ENCODE measurements at places on chromosomes 16 and 17.

GRCh38 chr16:78034530-78034929 is 12.2 kb downstream of the CLEC3A start:
- DNase-seq = no peak

DNA sequence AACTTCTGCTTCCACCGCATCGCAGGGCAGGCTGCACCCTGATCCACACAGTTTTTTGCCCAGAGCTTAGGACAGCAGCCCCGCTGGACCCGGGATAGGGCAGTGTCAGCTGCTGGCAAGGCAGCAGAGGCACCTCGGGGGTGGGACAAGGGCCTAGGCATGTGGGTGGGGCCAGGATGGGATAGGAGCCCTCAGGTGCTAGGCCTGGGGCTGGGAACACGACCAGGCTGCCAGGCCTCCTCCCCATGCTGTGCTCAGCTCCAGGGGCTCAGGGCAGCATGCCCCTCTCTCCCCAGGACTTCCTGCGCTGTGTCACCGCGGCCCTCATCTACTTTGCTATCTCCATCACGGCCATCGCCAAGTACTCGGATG is 4.6 kb downstream of the CMTM3 start:
- DNase-seq = no peak

DNA sequence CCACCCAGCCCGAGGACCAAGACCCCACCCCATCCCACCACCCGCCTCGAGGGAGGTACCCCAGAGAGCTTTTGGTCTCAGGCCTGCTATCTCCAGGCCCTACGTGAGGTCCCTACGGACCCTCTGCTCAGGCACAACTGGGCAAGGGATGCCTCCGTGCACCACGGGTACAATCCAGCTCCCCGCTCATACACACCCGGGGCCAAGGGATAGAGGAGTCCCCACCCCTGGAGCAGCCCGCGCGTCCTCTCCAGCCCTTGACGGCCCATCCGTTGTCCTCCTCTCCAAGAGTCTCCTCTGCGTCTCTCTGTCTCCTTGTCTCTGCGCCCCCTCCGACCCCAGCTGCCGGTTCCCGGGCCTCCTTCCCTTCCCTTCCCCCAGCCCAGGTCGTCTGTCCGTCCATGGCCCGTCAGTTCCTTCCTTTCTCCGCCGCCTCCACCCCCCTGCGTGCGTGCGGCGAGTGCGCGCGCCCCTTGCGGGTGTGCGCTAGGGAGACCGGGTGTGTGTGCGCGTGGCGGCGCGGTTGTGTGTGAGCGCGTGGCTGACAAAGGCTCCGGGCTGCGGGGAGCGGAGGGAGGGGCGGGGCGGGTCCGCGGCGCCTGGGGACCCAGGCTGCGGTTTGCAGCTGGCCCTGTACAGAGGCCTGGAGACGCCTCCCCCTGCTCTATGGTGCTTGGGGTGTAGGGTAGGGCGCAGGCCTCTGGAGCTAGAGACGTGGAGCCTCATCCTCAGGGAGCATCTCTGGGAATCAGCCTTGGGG is 930 bp downstream of the SPNS2 start:
- DNase-seq = no peak

GRCh38 chr17:66466840-66467367 is 164.5 kb downstream of the PRKCA start:
- peak; percentile 25 for DNase-seq

DNA sequence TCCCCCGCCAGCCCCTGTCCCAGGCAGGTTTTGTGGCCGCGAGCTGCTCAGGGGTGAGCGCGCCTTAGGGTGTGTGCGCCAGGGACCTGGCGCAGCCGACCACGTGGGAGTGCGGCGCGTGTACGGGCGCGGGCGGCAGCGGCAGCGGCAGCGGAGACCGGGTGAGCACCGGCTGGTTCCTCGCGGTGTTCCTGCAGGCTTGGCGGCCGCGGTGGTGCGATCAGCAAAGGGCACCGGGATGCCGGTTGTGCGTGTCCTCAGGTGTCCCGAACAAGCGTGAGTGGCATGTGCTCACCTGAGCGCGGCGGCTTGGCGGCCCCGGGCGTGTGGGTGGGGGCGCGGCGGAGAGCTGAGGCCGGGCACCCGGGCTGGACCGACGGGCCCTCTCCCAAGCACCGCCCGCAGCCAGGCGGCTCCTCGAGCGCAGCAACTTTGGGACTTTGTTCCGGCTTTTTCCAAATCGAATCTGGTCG is 381 bp upstream of the HSD11B2 start:
- no peak for DNase-seq

DNA sequence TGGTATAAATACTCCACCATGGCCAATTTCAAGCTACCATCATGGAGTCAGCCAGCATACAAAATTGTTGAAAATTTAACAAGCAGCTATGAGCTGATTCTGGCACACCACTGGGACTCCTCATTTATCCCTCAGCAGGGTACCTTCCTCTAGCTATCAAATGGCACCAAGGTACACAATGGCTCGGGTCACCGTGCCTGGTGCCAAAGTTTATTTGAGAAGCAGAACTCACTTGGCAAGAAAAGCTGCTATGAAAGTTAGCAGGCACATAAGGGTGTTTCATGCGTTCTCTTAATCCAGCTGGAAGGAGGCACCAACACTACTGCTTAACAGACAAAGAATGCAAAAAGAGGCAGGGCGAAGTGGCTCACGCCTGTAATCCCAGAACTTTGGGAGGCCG is 51.6 kb downstream of the IKZF3 start:
- DNase-seq = no peak

DNA sequence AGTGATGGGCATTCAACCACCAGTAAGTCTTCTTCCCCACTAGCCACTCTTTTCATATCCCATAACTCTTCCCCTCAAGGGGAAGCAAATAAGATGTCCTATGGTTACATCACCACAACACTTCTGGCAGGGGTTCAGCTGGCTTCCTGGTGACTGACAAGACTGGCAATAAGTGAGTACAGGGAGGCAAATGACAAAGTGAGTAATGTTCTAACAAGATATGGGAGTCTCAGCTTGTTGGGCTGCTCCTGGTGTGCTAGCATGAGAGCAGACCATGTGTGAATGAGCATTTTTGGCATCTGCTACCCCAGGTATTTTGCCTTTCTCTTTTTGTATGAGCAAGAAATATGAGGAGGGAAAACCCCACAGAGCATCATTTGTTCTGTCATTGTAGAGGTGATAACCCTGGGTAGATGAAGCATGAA is 9.9 kb downstream of the TMIGD1 start:
- DNase-seq = no peak

- peak; percentile 49 for DNase-seq
Observed at GRCh38 chr17:81711814-81712467, at the start of gene SLC25A10. TSS of gene SLC25A10 (plus strand) at chr17:81712284. CDS start at chr17:81712427, 143 bp downstream.

GRCh38 chr17:63697341-63698286 is 2.3 kb downstream of the LIMD2 start:
- peak; percentile 87 for DNase-seq
